ENCODE measurements at places on chromosomes 13 and 19.

- DNase-seq = no peak
Observed at GRCh38 chr19:12596927-12597548, 13.6 kb downstream of the ZNF490 start.

GRCh38 chr13:39144941-39145533, 106.8 kb downstream of the NHLRC3 start:
- no peak for DNase-seq

GRCh38 chr19:32032561-32032960, 312.8 kb upstream of the ZNF507 start:
- DNase-seq = no peak

- no peak for DNase-seq
Observed at GRCh38 chr13:77300176-77301037, 26.5 kb downstream of the MYCBP2 start.

DNA sequence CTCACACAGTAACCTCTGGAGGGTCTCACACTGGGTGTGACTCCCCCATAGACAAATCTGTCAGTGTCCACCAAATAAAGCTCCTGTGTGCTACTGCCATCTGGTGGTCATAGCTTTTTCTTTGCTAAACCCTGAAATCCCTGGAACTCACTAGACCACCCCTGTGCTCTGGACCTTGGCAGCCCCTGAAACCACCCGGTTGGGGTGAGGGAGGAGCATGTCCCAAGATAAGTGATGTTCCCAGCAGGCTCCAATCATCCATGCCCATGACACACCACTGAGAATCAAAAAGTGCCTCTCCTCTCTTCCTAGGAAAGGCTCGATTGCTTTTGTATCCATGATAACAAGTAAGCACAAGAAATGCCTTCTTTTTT, 6.5 kb upstream of the HSD17B14 start:
- peak; percentile 49 for DNase-seq

- no peak for DNase-seq
Observed at GRCh38 chr13:60417734-60418133, 20.7 kb downstream of the TDRD3 start.

- no peak for DNase-seq
Observed at GRCh38 chr13:105008604-105009003, 1526.9 kb downstream of the EFNB2 start.

DNA sequence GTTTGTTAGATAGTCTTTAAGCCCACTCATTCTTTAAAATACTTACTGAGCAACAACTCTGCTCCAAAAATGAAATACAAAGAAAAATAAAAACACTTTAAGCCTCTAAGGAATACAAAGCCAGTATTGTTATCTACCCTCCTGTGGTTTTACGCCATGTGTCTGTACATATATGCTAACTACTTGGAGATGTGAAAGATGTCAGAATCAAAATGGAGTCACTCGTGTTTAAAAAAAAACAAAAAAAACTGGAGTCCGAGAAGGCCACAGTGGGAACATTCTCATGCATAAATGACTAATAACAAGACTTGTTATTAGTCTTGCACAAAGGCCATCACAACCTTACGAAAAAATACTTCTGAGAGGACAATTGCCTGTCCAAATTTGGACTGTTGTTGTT, 393.1 kb downstream of the TBC1D4 start:
- no peak for DNase-seq

GRCh38 chr13:51539887-51540286, 44.4 kb upstream of the WDFY2 start:
- DNase-seq = no peak

DNA sequence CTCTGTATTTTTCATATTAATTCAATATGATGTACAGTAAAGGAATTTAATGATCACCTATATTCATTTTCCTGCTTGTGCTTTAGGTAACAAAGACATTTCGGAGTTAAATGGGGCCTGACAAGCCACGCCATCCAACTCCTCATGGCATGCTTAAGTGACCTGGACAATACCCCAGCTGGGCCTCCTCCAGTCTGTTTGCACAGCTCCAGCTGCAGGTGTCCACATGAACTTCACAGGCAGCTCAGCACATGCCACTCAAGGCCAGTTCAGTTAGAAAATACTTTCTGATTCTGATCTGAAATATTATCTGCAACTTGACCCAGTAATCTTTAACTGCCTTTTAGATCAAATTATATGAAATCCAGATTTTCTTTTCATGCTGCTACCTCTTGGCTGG, 89.6 kb upstream of the SLC15A1 start:
- no peak for DNase-seq

- no peak for DNase-seq
Observed at GRCh38 chr13:21117104-21117809, 55.9 kb upstream of the LATS2 start.

- DNase-seq = peak; percentile 59
Observed at GRCh38 chr19:8585894-8586750, 8.9 kb upstream of the MYO1F start.

GRCh38 chr19:43594710-43595604, 977 bp downstream of the IRGQ start:
- DNase-seq = peak; percentile 72

- DNase-seq = no peak
Observed at GRCh38 chr13:65642996-65643395, 1587.1 kb downstream of the PCDH9 start.

DNA sequence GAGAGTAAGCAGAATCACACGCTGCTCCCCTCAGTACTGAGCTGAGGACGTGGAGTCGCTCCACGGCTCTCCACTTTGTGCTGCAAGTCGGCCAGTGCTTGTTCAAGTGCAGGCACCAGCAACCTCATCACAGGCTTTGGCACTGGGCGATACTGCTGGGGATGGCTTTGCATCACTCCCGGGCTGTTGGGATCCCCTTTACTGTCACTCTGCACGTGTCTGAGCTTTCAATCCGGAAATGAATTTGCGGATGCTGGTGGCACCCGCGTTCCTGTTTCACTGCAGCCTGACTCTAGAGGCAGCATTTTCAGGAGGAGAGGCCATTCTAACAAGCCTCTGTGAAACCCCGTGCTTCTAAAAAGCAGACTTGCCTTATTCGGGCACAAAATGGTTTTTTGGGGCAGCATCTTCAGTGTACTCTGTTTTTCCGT, 19.1 kb downstream of the SMARCA4 start:
- peak; percentile 23 for DNase-seq

DNA sequence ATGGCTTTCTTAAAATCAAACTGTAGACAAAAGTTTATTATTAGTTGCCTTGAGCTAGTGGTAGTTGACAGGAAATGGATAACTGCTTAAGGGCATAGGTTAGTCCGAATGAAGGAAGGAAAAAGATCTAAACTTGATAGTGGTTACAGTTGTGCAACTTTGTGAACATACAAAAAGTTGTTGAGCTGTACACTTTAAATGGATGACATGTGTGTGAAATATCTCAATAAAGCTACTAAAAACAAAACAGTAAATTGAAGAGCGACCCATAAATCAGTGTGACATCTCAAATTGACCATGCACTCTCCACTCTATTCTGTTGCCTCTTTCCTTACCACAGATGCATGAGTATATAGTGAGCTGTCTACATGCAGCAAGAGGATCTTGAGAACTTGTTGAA, 1757.8 kb downstream of the PCDH9 start:
- no peak for DNase-seq

DNA sequence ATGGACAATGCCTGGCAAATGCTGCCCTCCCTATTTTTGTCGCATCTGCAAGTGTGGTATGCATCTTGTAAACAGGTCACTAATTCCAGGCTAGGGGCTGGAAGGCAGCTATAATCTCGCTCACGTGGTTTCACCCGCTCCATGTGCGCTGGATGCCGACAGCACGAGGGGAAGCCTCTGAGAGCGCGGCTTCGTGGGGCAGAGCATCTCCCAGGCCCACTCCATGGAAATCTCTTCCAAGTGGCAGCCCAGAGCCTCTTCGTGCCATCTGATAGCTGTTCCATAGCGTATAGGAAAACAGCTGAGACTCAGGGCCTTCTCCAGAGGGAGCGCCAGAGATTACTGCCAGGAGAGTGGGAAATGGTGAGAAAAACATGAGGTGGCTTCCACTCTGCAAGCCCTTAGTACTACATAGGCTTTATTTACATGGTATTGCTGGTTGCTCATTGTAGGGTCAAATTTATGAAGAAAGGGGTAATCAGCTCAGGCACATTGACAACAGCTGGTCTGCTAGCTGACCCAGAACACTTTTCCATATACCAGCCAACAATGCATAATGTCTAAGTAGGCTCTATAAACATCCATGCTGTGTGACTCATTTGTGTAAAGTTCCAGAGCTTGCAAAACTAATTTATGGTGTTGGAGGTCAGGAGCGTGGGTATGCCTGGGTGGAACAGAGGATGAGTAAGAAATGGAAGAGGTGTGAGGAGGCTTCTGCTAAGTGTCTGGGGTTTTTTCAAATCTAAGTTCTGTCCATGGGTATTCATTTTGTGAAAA, 165.2 kb downstream of the SHISA2 start:
- DNase-seq = no peak

DNA sequence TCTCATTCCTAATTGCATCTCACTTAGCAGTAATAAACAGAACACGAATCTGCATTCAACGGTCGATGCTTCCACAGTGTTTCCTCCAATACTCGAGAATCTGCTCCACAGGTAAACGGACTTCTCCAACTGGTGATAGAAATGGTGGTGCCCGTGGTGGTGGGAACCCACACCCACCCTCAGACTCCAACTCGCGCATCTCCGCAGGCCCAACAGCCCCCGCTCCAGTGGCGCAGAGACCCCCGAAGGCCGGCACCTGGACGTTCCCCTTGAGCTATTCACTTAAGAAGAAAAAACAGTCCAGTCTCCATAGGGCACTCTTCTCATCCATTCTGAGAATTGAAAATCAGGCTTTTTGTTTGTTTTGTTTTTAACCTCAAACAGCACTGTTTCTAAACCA, 13.8 kb upstream of the RASA3 start:
- no peak for DNase-seq

DNA sequence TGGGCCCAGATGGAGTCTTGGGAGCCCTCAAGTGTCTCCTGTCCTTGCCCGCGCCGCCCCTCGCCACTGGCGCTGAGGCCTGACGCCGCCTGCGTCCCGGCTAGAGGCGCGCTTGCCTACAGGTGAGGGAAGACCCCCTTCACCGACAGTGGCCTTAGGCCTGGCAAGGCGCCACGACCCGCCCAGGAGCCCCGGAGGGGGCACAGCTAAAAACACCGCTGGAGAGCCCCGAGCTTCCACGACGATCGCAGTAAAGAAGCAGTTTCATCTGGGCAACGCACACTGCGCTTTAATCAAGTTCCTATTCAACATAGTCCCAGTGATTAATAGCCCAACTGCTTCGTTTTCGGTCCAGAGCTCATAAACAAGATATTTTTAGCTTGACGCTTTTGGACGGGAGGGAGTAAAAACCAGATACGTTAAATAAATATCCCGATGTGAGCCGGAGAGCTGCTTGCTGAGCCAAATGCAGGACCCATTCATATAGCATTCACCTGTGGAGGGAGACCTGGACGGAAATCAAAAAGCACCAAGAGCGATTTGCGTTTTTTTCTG, 1.5 kb upstream of the CEBPA start:
- no peak for DNase-seq

DNA sequence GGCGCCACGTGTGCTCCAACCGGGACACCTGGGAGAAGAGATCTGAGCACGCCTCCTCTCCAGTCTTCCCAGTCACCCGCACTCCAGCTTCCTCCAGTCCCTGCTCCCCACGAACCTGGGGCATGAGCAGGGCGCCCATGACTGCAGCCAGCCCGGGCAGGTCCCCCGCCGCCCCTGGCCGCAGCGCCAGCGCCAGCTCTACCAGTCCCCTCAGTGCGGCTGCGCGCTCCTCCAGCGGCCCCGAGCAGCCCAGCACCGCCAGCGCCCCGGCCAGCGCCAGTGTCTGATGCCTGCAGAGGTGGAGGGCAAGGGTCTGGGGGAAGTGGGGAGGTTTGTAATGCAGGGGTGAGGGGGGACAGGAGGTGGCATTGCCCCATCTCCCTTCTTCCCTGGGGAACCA, 13.1 kb downstream of the SH2D3A start:
- no peak for DNase-seq

GRCh38 chr19:2477141-2477710, 1.3 kb downstream of the GADD45B start:
- no peak for DNase-seq

DNA sequence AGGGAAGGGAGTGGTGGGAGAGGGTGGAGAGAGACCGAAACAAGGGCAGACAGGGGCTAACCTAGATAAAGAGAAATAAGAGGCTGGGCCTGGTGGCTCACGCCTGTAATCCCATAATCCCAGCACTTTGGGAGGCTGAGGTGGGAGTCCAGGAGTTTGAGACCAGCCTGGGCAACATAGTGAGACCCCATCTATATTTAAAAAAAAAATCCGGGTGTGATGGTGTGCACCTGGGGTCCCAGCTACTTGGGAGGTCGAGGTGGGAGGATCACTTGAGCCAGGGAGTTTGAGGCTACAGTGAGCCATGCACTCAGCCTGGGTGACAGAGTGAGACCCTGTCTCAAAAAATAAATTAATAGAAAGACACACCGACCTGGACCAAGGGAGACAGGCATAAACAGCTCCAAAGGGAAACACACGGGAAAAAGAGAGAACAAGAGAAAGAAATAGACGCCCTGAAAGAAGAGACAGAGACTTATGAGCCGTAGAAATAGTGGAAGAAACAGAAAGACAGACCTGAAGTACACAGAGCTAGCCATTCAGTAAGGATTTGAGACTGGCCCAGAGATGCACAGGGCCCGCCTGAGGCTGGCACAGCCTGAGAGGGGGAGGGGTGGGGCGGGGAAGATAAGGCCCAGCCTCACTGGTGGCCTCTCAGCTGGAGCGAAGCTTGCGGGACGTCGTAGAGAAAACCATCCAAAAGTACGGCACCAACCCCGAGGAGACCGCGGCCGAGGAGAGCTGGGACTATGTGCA, 2.2 kb downstream of the CD37 start:
- DNase-seq = no peak

DNA sequence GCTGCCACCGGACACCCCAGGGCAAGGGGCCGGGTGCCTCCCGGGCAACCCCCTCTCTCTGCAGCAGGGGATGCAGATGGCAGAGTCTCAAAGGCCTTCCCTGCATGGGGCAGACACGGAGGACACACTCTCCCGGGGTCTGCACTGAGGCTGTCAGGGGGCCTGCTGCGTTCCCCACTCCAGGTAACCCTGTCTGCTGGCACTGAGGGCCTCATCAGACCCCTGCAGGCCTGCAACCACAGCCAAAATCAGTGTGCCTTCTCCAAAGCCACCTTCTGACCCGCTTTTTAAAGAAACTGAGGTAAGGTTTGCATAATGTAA, 93.9 kb downstream of the GNG7 start:
- DNase-seq = no peak

GRCh38 chr19:15812060-15812722, 3.3 kb downstream of the OR10H1 start:
- DNase-seq = peak; percentile 11

GRCh38 chr13:33882804-33883203, 64.9 kb downstream of the RFC3 start:
- no peak for DNase-seq

- DNase-seq = peak; percentile 67
Observed at GRCh38 chr19:4267101-4267900, 11.8 kb upstream of the SHD start.

- no peak for DNase-seq
Observed at GRCh38 chr13:46934749-46935148, 37.9 kb upstream of the HTR2A start.

All from CD8-positive, alpha-beta memory T cell (primary cell).